ENCODE measurements at places on chromosomes 2 and 18. TPM values are rescaled to one million over a fixed set of nuclear protein-coding genes. Genes with fewer than 3 reads are reported as not detected.

GRCh38 chr2:54271189-54271588 is 15.2 kb upstream of the TSPYL6 start:
- no peak for DNase-seq

GRCh38 chr18:8260319-8260718 is 348.9 kb upstream of the RAB12 start:
- no peak for DNase-seq

GRCh38 chr18:7447318-7448028 is 119.6 kb upstream of the PTPRM start:
- DNase-seq: no peak

Gene RTP5
- 0.28 TPM for total RNA-seq

Gene PLCD4
- total RNA-seq: 2.7 TPM

Measured in prostate gland (tissue), 2 donors.